ENCODE measurements at places on chromosomes 13 and 19.
A peak's percentile ranks its signal among the peaks of the same experiment; 100 is the strongest.

DNA sequence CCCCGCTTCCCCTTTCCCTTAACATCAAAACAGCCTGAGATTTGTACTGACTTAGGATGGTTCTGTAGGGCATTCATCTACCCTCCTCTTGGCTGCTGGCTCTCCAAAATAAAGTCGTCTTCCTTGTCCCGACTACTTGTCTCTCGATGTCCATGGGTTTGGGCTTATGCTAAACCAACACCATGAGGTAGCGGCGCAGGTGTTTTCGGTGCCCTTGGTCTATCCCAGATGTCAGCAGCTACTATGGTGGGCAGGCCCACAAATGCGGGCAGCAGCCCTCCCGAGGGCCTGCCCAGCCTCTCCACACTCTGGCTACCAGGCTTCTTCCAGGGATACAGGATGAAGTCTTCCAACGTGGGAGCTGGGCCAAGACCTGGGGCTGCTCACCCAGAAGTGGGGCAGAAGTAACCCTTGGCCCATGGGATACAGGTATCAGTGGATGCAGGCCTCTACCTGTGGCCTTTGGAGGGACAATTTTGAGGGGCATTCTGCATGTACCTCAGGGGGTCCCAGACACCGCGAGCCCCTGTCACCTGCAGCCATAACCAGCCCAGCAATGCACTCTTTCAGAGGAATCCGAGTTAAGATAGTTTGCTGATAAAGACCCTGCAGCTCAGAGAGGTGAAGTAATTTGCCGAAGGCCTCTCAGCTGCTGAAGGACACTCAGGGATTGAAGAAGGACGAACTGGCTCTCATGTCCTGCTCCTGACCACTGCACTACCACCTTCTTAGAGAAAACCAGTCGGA lies 47.8 kb upstream of the VSTM2B start:
- DNase-seq: peak; percentile 31

DNA sequence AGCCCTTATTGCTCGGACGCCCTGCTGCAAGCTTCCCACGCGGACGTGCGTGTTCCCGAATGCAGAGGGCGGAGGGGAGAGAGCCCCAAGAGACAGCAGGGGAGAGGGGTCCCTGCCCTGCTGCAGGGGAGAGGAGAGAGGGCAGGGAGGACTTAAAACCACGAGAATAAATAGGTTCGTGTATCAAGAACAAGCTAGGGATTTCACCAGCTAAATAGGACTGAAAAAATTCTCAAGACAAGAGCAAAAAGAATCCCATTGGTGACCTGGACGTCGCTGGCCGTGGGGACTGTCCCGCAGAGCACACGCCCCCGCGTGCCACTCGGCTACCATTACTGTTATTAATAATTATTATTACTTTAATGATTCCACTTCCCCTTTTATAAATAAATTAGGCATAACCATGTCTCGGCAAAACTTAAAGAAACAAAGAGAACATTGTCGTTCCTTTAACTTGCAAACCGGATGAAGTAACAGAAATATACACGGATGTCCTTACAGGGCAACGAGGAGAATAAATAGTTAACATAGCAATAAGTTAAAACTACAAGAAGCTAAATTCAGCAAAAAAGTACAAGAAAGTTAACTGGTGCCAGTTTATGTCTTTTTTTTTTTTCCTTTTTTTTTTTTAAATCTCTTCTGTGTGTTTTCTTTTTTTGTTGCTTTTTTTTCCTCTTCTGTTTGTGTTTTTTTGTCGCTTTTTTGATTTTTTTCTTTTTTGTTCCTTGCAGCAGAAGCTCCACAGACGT lies 16.6 kb downstream of the PRKCSH start:
- no peak for DNase-seq

DNA sequence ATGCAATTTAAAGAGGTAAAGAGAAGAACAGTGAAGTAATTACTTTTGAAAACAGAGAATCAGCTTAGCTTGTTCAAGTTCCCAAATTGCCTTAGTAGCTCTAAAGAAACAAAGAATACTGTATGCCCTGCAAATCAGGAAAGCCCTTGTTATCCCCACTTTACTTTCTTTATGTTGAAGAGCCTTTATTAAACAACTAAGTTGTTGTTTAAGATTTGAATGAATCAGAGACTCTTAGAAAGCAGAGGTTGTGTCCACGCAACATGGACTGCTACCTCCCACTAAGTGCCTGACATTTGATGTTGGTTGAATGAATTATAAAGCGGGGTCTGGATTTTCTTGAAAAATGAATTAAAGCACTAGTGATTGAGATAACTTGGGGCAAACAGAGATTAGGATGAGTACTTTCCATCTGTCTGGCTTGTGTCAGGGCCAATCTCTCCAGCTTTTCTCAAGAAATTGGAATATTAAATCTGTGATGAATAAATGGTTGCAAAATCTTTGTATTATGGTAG lies 214.7 kb downstream of the POSTN start:
- DNase-seq: no peak

- DNase-seq: no peak
These were observed 161.8 kb downstream of the KCTD12 start for GRCh38 chr13:76724421-76724820.

DNA sequence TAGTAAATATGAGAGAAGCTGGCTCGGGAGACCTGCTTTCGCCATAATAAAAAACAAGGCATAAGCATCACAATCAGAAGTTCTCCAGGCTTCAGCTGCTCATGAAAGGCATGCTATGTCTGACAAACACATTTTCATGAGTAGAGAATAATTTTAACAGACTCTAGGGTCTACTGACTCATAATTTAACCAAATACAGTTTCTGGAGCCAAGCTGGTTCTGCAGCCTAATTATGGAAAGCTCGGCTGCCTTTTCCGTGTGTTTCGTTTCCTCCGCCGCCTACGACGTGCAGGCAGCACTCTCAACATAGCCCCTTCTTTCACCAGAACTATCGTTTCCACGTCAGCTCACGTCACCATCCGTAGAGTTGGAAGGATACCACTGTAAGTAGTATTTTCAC lies 5.7 kb downstream of the MCF2L start:
- no peak for DNase-seq

- peak; percentile 75 for DNase-seq
These were observed 26.4 kb downstream of the CLEC4M start for GRCh38 chr19:7789447-7789846.

DNA sequence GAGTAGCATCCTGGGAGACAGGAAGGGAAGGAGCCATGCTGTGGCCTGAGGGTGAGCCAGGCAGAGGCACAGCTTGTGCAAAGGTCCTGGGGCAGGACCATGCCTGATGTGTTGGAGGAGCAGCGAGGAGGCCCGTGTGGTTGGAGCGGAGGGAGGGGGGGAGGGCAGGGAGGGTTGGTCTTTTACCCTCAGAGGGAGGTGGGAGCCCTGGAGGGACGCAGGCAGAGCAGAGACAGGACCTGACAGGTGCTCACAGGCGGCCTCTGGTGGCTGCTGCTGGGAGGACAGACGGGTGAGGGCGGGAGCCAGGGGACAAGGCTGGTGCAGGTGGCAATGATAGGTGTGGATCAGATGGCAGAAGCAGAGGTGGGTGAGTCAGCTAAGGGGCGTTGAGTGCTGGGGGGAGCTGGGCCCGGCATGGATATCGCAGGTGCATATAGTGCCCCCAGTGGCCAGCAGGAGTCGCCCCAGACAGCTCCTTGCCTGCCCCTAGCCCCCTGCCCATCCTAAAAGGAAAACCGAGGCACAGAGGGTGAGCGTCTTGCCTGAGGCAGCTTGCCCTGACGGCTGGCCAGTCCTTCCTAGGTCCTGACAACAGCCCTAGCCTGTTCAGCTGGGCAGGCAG lies 9.8 kb upstream of the GNA15 start:
- peak; percentile 83 for DNase-seq

DNA sequence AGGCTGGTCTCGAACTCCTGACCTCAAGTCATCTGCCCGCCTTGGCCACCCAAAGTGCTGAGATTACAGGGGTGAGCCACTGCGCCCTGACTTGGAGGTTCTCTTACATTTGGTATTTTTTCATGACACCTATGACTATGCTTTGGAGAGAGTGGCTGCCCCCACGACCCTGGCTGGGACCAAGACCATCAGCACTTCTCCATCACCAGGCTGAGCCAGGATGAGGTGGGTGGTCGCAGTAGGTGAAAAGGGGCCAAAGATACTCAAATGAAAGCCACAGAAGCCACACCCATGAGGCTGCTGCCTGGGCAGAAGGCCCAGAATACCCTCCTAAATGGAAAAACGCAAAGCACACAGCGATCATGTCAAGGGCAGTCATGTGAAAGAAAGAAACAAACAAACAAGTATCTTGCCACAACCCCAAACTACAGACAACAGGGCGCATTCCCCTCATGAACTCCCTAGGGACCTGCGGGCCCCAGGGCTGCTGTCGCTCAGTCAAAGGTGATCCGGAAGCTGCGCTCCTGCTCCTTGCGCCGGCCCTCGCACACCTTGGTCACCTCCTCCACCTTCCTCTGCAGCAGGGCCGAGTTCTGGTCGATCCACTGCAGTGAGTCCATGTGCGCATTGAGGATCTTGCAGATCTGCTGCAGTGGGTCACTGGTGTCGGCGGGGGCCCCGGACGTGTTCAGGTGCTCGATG lies 11.2 kb upstream of the IL4I1 start:
- no peak for DNase-seq

DNA sequence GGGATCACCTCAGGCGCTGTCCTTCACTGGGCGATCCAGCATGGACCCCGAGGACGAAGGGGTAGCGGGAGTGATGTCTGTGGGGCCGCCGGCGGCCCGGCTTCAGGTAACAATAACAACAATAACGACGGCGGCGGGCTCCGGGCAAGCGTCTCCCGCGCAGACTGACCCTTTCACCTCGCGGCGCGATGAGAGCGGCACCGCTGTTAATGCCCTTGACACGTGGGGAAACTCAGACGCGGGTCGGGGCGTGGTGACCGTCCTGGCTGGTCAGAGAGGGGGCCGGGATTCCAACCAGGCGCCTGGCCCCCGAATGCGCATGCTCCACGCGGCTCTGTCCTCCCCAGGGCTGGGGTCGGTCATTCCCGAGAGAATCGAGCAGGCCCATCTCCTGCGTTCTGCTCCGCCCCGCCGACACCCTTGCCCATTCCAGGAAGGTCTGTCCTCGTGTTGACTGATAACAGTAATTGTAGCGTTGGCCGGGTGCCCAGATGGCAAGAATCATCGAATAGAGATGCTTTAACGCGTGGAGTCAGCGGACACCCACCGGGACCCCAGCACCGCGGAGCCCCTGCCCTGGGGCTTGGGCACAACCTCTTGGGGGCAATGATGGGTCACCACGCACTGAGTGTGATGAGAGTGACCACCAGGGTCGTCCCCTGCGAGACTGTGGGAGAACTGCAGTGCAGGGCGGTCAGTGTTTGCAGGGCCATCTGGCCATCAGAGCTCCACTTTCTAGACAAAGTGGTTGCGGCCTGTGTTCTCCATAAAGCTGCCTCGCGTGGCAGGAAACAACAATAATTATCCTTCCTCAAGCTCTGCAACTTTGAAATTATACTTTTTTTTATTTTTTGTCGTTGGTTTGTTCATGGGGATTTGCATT lies 528 bp downstream of the ZNF8 start:
- peak; percentile 91 for DNase-seq

- DNase-seq: peak; percentile 43
These were observed 13.1 kb downstream of the MAST3 start for GRCh38 chr19:18110609-18111232.

DNA sequence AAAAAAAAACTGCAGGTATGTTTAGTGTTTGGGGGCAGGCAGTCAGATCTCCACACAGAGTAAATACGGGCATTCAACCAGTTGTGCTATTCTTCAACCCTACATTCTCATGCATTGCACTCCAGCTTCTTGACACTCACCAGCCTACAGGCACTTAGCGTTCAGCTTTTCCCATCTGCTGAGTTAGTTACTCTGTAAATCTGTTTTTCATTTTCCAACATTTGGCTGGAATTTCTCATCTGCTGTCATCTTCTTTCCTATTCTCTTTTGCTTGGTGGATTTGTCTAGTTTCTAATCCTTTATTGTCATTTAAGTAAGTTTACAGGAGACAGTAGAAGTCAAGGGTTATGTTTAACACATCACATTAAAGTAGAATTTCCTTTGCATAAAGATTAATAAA lies 1318.9 kb downstream of the OLFM4 start:
- no peak for DNase-seq

GRCh38 chr13:98487522-98487921 lies 89.4 kb downstream of the STK24 start:
- peak; percentile 9 for DNase-seq

DNA sequence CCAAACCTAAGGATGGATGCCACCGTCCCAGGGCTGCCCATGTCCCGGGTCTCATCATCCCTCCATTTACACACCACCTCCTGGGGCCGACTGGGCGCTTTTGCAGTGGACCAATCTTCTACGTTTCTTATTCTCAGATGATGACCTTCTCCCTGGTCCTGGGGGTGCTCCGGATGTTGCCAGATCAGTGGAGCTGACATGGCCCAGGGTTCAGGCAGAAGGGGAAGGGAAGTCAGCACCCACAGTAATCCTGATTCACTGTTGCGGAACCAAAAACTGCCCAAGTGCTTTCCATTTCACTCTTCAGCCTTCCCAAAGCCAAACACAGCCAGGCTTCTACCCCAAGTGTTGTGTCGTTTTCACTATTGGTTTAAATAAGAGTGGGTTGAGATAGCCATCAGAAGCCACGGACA lies 29.8 kb downstream of the RAB20 start:
- DNase-seq: no peak

DNA sequence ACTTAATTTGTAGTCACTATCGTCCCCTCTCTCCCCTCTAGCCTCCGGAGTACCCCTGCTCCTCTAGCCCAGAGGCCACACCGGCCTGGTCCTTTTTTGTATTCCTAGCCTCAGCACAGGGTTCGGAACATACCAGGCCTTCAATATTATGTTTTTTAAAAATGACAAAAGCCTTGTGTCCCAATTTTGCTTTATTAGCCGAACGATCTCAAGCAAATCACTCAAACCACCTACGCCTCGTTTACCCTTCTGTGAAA lies 463 bp upstream of the POMP start:
- no peak for DNase-seq

DNA sequence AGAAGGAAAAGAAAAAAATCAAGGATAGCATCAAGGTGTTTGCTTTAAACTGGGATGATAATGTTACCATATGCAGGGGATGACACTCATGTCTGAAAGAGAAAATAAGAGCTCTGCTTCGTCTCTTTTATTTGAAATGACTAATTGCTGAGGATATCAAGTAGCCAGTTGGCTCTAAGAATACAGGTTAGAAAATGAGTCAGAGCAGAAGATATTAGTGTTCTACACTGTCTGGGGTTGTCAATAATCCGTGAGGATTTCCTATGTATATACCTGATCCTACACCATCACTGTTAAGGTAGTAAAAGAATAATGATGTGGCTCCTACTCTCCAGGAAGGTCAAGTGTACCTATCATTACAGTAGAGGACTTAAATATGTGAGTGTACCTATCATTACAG lies 562.5 kb downstream of the GPC6 start:
- no peak for DNase-seq

GRCh38 chr13:35804901-35805300 lies 326.3 kb downstream of the DCLK1 start:
- DNase-seq: no peak

- DNase-seq: no peak
These were observed 1174.2 kb downstream of the DIAPH3 start for GRCh38 chr13:58989556-58989955.

GRCh38 chr19:13781547-13781946 lies 7.3 kb downstream of the C19orf53 start:
- peak; percentile 88 for DNase-seq

Data from islet precursor cell (in vitro differentiated cells).